ENCODE measurements at places on chromosomes 7 and 10. TPM values are rescaled to one million over a fixed set of nuclear protein-coding genes. Genes with fewer than 3 reads are reported as not detected.

The SLC18A2 gene
- not detected for total RNA-seq

The ETV1 gene
- total RNA-seq = 5.4 TPM

The C10orf62 gene
- total RNA-seq = not detected

The STN1 gene
- total RNA-seq = 42.5 TPM

The CRCP gene
- total RNA-seq = 31.8 TPM

The CYP3A7 gene
- not detected for total RNA-seq
